ENCODE measurements at places on chromosomes 13 and 19.

DNA sequence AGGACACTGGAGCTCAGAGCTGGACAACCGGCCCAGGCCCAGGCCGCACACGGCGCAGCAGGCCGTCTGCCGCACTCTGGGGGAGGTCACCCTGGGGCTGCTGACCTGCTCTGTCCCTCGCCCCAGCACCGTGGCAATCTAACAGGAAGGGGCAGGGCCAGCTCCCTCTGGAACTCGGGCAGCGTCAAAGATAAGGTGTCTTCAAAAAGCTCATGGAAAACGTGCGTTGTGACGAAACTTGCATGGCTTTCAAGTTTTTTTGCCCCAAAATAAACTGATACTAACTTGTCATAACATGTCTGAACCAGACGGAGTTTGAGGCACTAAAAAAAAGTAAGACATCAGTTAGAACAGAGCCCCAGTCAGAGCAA lies 12.2 kb upstream of the ATP8B3 start:
- no peak for DNase-seq

- no peak for DNase-seq
Observed at GRCh38 chr19:54451997-54452396, 3.0 kb downstream of the LENG8 start.

DNA sequence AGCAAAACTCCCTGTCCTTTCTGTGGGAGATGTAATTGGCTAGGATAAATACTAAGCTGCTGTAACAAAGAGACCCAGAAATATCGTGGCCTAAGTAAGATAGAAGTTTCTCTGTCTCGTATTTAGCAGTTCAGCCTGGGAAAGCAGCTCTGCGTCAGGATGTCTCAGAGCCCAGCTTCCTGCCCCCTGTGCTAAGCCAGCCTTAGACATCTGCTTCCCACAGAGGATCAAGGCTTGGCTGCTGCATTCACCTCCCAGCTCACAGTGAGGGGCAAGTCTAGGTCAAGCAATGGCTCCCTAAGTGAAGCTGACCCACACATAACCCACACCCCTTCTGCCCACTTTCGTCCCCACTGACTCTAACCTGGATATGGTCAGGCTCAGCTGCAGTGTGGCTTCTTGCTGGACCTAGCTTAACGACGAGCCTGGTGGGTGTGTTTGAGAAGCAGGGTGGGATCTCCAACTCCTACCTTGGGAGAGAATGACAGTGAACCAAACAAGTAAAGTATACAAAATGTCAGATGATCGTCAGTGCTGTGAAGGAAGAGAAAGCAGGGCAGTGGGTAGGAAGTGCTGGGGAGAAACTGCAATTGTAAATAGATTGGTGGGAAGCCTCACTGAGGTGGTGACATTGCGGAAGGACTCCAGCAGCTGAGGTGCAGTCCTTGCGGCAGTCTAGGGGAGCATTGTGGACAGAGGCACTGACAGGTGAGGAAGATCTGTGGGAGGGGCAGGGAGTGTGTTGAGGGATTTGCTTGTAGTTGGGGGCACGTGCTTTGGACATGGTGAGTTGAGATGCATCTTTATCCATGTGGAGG lies 82.9 kb downstream of the TNFRSF19 start:
- no peak for DNase-seq

GRCh38 chr19:54017261-54017660 lies 25.8 kb downstream of the CACNG6 start:
- DNase-seq: peak; percentile 69

GRCh38 chr13:79062291-79062690 lies 343.8 kb downstream of the RBM26 start:
- no peak for DNase-seq

- DNase-seq: no peak
Observed at GRCh38 chr13:98955336-98955735, 22.5 kb downstream of the DOCK9 start.

DNA sequence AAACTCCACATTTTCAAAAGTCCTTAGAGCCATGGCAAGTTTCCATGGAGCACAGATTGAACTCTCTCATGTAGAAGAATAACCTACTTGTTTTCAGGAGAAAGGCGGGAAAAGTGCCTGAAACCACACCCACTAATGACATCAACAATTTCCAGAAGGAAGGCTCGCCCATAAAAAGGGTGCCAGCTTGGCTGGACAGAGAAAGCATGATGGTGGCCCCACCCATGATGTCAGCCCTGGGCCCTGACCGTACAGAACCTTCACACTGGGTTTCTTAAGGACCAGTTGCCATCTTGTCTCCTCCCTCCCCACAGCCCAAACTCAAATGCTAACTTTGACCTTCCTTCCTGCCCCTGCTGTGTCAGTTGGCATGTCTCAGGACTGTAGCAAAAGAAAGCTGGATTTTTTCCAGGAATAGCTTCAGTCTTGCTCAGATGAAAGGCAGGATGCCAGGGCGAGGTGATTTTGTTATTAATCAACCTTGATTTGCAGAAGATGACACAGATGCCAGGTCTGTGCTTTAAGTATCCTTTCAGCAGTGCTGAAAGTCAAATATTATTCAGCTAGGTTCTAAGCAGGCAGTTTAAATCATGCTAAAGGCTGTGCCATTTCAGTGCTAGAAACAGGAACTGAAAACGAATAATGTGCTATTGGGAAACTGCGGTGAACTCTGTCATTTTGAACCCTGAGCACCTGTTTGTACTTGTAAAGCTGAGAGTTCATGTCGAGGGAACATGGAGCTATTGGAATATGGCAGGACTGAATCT lies 89.5 kb upstream of the RFC3 start:
- peak; percentile 81 for DNase-seq

DNA sequence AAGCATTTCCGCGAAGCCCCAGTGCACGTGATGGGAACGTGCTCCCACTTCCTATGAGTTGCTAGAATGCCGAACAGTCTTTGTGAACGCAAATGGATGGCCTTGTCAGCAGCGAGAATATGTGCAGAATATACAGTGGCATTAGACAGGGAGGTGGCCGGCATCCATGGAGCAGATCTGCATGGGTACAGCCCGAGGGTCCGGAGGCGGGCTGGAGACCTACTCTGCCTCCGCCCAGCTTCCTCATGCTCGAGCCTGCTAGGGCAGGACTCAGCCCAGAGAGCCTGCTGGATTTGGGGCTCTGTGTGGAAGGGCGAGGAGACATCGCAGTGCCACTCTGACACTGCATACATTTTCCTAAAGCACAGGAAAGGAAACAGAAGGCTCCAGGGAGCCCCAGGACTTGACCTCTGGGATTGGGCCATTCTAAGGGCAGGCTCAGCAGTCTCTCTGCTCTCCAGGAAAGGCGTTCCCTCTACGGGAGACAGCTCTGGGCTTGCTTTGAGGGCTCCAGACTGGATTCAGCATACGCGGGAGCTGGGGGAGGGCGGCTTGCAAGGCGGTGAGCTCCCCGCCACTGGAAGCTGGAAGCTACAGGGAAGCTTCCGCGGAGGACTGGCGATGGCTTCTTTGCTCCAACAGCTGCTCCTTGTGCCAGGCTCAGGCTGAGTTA lies 55.9 kb upstream of the UQCRFS1 start:
- DNase-seq: no peak

GRCh38 chr19:3986260-3987041 lies 1.2 kb upstream of the EEF2 start:
- DNase-seq: peak; percentile 84
